ENCODE measurements at places on chromosomes 12 and 14.

- no peak for DNase-seq
These were observed 101.2 kb downstream of the PEBP1 start for GRCh38 chr12:118237052-118237665.

DNA sequence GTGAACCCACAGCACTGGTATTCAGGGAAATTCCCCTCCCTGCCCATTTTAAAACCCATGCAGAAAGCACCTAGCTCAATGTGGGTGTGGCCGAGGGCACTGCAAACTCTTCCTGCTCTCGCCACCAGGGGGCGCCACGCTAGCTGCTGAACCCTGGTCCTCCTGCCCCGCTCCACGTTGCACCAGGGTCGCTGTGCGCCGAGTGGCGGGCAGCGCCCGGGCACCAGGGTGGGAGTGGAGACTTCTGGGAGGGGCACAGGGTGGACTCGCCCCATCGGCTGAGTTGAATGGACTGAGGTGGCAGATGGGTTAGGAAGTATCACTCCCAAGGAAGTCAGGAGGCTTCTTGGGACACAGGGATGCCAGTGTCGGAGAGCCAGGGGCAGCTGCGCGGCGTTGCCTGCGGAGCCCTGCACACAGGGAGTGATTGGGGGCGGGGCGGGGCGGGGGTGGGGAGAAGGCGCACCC is 48.1 kb upstream of the BCL11B start:
- no peak for DNase-seq

DNA sequence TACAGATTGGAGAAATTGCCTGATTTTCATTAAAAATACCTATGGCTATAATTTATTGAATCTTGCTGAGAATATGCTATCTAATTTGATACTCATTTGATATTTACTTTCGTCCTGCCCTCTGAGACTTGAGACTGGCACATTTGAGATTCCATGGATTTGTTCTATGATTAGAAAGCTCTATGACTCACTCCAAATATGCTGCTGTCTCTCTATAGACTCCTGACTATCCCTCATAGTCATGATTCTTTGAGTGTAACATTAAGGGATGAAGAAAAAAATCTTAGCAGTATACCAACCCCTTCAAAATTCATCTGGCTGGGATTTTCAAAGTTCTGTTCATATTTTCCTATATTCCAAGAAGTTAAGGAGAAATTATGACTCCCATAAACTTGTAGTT is 191.9 kb downstream of the LRIG3 start:
- no peak for DNase-seq

DNA sequence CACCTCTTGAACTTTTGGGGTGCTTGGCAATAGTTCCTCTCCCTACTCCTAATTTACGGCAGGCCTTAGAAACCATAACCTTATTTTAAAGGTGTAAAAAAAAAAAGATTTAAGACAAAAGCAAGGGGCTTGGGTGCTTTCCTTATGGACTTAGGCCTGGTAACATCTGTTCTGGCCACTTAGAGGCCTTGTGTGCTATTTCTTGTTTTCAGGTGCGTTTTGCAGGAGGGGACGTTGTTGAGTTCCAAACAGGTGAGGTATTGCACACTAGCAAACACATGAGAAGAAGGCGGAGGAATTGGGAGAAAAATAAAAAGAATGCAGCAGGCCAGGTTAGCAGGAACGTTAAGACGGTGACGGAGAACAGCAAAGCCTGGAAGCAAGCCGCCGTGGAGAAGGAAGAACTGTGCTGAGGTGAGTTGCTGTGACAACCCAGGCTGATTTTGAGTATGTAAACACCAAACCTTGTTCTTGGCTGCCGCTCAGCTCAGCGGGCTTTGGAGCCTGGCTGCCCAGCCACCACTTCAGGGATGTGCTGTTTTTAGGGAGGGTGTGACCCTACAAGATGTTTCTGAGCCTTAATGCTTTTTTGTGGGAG is 17.3 kb downstream of the EMG1 start:
- peak; percentile 24 for DNase-seq

DNA sequence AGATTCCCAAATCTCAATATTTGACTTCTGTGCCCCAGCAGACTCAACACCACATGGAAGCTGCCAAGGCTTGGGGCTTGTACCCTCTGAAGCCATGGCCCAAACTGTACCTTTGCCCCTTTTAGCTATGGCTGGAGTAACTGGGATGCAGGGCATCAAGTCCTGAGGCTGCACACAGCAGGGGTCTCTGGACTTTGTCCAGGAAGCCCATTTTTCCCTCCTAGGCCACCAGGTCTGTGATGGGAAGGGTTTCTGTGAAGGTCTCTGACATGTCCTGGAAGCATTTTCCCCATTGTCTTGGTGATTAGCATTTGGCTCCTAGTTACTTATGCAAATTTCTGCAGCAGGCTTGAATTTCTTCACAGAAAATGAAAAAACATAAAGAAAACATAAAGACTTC is 762.3 kb downstream of the GALC start:
- no peak for DNase-seq

All from epithelial cell of prostate (primary cell).